ENCODE measurements at places on chromosomes 12 and 14.
A peak's percentile ranks its signal among the peaks of the same experiment; 100 is the strongest.

GRCh38 chr12:113067987-113068935 lies 11.7 kb downstream of the DTX1 start:
- DNase-seq = no peak
- H3K27me3 ChIP-seq = no peaks in the 10 kb centered on the region
- H3K27ac ChIP-seq = no peak overlapping the region
- no peaks in the 10 kb centered on the region for H3K4me1 ChIP-seq
- H3K4me3 ChIP-seq = no peak overlapping the region

DNA sequence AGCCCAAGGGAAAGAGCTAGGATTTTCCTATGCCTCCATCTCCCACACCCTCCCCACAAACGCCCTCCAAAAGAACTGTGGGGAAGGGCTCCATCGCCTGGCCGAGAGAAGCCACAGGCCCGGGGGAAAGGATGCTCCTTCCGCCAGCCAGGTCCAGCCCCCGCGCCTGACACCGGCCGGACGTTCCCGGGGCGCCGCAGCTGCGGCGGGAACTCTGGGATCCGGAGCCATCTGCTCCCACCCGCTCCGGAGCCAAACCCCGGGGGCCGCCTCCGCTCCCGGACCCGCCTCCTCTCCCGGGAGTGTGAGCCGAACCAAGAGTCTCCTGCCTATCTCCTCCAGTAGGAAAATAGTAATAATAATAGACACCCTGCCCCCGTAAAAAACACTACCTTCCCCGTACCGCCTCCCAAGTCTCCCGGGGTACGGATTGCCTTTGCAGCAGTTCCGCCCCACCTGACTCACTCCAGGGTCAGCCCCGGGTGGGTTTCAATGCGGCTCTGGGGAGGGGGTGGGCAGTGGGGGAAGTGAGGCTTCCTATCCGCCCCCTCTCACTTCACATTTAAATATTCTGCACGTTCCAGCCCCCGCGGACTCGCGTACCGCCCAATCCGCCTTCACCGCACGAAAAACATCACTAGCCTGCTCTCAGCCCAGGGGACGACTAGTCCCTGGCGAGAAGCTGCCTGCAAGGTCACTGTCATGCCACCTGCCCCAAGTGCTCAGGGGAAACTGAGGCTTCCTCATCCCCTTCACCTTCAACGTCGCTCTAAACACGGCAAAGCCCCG lies 2.4 kb downstream of the AGAP2 start:
- H3K27ac ChIP-seq = no peak overlapping the region
- H3K27me3 ChIP-seq = peaks cover 29% of the 10 kb centered on the region
- no peaks in the 10 kb centered on the region for H3K36me3 ChIP-seq
- no peaks in the 10 kb centered on the region for H3K4me1 ChIP-seq
- DNase-seq = peak; percentile 43
- no peak overlapping the region for H3K4me3 ChIP-seq

DNA sequence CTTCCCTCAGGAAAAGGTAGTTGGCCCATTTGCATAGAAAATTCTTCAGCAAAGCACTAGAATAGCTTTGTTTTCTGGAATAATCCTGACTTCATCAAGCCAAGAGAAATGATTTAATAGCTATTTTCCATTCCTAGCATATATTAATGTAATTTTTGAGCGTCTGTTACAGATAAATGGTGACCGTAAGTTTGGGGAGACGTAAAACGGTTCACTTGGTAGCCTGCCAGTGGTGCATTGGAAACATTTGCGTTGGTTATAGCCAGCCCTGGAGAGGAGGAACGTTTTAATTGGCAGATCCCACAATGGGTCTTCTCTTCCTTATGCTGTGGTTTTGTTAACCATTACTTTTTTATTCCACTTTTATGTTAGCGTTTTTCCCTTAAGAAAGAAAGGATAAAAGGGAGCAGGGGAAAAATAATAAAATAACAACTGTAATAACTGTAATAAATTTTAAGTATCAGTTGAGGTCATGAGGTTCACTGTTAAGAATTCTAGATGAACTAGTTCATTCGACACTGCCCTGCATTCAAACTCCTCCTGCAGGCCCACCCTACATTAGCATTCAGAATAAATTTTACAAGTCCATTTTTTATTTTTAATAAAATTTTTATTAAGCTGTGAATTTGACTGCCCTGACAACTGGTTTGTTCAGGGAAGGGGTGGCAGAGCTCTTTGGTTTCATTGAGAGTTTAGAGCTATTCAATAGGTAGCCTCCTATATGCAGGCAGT lies 300.7 kb downstream of the ERC1 start:
- no peaks in the 10 kb centered on the region for H3K4me1 ChIP-seq
- no peak overlapping the region for H3K27ac ChIP-seq
- H3K4me3 ChIP-seq = no peak overlapping the region
- H3K27me3 ChIP-seq = no peaks in the 10 kb centered on the region

- H3K36me3 ChIP-seq = no peaks in the 10 kb centered on the region
- no peak for DNase-seq
- no peak overlapping the region for H3K4me3 ChIP-seq
These were observed 35.0 kb downstream of the GNPTAB start for GRCh38 chr12:101795786-101796185.

DNA sequence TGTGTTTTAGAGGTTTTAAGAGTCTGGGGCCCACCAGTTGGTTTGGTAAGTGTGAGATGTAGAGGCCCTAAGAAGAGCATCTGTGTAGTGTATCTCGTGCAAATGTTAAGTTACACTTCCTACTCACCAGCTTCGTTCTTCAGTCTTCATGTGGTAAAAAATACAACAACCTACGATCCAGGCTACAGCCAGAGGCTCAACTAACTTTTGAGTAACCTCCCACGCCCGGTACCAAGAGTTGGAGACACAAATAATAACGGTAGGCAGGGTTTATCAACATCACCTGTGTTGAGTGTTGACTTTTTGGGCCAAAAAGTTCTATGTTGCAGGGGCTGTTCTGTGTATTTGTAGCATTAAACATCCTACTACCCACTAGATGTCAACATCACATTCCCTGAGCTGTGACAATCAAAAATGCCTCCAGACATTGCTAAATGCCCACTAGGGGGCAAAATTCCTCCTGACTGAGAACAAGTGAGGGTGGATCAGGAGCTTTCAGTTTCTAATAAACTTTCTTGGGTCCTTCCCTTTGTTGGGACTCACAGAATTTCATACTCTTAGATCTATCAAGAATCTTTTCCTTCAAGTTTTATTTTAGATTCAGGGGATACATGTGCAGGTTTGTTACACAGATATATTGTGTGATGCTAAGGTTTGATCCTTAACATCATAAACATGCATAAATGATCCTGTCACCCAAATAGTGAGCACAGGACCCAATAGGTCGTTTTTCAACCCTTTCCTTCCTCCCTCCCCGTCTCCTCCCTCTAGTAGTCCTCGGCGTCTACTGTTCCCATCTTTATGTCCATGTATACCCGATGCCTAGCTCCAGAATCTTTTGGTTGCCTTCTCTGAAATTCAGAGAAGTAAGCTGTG lies 94.7 kb downstream of the SLC2A13 start:
- peak; percentile 44 for DNase-seq
- no peak overlapping the region for H3K4me3 ChIP-seq
- no peak overlapping the region for H3K27ac ChIP-seq
- H3K4me1 ChIP-seq = no peaks in the 10 kb centered on the region

DNA sequence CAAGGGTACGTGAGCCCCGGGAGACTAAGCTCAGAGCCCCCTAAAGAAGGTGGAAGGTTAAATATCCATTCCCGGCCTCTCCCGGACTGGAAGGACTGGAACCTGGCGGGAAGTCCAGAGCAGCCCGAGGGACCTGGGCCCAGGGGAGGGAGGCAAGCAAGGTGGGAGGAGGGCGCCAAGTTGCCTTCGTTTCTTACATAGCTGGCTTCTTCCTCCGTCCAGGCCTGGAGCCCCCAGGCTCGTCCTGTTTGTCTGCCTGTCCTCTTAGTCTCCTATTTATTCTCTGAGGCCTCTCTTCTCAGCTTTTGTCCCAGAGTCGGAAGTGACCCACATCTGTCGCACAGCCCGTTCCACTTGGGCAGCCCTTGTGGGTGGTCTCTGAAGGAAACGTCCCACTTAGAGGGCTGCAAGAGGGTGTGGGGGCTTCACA lies 745 bp downstream of the PCK2 start:
- peak overlapping the region; percentile 84 for H3K27ac ChIP-seq
- DNase-seq = no peak
- H3K4me3 ChIP-seq = peak overlapping the region; percentile 71
- no peaks in the 10 kb centered on the region for H3K36me3 ChIP-seq
- no peaks in the 10 kb centered on the region for H3K27me3 ChIP-seq

DNA sequence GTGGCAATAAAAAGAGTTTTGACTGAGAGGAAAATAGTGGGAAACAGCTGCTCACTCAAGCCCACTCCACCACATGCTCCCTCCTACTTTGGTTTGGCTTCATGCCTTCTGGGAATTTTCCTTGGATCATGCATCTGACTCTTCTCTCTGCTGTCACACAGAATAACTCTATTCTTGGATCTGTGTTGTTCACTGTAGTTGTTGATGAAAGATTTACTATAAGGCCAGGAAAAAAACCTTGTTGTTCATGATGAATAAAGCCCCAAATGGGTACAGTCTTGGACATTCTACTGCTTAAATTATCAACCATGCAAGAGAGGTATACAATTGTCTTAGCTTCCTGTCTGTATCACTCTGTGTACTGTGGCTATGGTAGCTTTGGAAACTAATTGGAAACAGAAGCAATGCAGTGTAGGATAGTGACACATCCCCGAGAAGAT lies 70.5 kb downstream of the TMX1 start:
- peak; percentile 72 for DNase-seq
- no peaks in the 10 kb centered on the region for H3K27me3 ChIP-seq
- peak overlapping the region; percentile 69 for H3K27ac ChIP-seq
- H3K4me3 ChIP-seq = no peak overlapping the region
- H3K36me3 ChIP-seq = no peaks in the 10 kb centered on the region

- no peaks in the 10 kb centered on the region for H3K4me1 ChIP-seq
- no peak overlapping the region for H3K4me3 ChIP-seq
- no peaks in the 10 kb centered on the region for H3K27me3 ChIP-seq
- no peaks in the 10 kb centered on the region for H3K36me3 ChIP-seq
- no peak for DNase-seq
These were observed 54.8 kb downstream of the TUNAR start for GRCh38 chr14:95931384-95931783.

DNA sequence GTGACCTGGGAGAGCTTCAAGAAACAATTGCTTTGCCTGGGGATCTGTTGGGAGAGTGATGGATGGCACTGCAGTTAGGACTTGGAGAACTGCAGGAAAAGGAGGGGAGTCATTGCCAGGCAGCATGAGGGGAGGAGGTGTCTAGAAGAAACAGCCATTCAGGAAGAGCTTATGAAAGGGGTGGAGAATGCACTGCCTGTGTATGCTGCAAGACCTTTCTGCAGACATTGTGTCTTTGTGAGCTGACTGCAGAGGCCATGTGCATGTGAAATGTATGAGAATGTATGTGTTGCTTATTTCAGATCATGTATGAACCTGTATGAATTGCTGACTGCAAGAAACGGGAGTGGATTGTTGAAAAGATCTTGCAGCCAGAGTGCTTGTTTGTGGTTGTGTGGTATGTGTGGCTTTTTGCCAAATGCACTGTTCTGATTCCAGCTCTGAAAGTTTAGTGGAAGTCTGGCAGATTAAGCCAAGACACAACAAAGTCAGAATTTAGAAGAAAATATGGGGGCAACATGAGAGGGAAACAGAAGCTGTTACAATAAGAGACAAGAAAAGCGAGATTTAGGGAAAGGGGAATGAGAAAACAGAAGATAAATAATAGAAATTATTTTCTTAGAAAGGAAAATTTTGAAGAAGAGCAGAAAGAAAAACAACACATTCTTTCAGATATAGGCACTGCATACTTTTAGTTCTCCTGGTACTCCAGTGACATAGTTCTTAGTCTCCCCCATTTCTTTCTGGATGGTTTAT lies 9.8 kb upstream of the RIMKLB start:
- H3K36me3 ChIP-seq = no peaks in the 10 kb centered on the region
- no peaks in the 10 kb centered on the region for H3K27me3 ChIP-seq
- peak; percentile 87 for DNase-seq
- no peaks in the 10 kb centered on the region for H3K4me1 ChIP-seq

DNA sequence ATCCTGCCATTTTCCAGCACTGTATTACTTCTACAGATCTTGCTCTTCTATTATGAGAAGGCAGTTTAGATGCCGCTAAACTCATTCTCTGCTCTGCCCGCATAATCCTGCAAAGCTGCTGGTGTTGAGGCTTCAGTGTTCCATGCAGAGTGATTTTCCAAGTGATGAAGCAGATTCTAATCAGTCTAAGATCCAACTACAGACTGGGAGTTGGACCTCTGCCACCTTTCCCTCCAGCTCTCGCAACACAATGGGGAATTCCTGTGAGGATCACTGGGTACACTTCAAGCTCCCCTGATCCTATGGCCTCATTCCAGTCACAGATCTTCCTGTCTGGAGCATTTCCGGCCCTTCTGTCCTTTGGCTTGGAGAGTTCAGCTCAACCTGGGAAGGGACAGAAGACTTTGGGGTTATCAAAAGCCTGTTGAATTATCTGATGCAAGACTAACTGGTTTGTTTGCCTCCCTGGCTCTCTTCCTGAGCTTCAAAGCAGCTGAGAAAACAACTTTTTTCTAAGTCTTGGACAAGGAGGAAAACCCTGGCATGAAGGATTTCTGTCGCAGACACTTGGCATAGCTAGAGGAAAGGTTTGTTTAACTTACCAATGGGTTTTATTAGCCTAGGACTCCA lies 333.9 kb downstream of the ZFP36L1 start:
- no peak overlapping the region for H3K4me3 ChIP-seq
- DNase-seq = peak; percentile 42
- H3K27ac ChIP-seq = peak overlapping the region; percentile 72
- peaks cover 12% of the 10 kb centered on the region for H3K4me1 ChIP-seq

Data from uterus (tissue), 4 donors.